RKO (cell line): ENCODE measurements at places on chromosomes 6 and 20.

GRCh38 chr20:8212286-8212685 is 80.2 kb downstream of the PLCB1 start:
- no peak for DNase-seq

- DNase-seq: no peak
Measured at GRCh38 chr6:158939255-158940159, 60.5 kb downstream of the RSPH3 start.

DNA sequence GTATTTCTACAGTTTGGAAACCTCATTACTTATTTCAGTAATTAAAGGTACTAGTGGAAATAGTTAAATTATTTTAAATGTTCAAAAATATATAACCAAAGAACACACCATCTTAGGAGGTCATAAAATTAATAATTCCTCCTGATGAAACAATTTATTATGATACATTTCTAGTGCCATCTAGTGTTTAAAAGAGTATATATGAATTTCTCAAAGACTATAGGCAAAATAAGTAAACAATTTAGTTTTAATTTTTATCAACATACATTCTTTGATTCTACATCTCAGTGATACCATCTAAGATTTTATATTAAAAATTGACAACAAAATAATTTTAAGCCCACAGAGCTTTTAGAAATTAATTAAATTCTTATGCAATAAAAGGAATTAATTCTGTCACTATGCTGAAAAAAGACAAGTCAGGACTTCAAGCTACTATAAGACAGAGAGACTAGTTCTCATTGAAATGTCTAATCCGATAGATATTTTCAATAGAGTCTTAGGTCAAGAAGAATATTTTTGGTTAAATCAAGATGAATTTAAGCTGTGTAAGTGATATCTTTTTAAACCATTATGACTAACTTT is 107.8 kb upstream of the RNF217 start:
- peak; percentile 34 for DNase-seq

DNA sequence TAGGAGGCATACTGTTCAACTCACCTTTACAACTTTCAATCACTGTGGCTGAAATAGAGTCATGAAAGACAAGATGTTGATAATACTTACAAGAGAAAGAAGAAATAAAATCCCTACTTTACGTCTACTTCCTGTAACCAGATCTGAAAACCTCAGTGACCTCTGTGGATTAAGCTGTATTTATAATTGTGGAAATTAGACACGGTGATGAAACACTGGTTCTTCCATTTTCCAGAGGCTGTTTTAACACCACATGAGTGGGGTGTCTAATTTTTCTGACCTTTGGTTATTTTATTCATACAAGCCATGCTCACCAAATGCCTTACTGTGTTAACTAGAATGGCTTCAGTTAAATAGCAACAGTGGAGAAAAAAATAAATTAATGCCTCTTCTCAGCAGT is 58.5 kb upstream of the HIVEP1 start:
- DNase-seq: no peak

- DNase-seq: no peak
Measured at GRCh38 chr6:86775893-86776292, 161.4 kb upstream of the HTR1E start.

DNA sequence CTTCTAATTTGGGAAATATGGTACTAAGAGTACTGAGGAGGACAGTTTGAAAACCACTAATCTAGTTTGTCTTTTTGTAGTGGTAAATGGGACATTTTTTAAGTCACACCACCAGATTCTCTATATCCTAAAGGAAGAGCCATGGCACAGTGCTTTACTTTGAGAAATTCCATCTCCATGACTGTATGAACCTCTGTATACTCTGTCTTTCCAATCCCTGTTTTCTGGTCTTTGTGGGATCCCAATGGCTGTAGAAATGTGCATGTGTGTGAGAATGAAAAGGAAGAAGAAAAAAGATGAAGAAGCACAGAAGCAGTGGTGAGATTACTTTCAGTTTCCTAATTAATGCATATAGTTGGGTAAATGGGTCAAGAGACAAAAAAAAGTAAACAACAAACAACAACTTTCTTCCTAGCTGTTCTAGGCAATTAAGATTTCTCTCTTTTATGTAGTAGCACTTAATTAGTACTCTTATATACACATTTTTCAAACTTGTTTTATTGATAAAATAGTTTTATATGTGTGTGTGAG is 141.2 kb upstream of the HCRTR2 start:
- DNase-seq: no peak

- DNase-seq: no peak
Measured at GRCh38 chr6:117986396-117986795, 79.3 kb downstream of the SLC35F1 start.

GRCh38 chr20:50126662-50127061 is 13.7 kb upstream of the UBE2V1 start:
- DNase-seq: no peak

GRCh38 chr6:28124350-28124970 is at the start of gene ZSCAN16:
ZSCAN16 (plus strand) TSS chr6:28124609; CDS start chr6:28125444, 835 bp downstream.
- DNase-seq: peak; percentile 89

DNA sequence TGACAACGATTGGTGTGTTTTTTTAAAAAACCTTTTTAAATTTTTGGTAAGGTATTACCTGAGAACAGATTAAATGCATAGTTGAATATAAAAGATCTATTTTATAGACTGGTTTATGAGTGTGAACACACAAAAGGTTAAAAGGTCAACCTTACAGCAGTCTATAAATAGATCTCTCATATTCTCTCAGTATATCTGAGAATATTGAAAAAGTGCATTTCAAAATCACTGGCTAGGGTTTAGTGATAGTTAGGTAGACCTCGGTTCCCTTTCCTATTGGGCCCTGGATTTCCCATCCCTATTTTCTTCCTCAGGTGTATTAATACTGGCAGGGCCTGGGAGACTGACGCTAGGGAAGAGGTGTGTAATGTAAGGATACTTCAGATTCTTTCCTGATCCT is 723 bp upstream of the ZNF451 start:
- DNase-seq: no peak

DNA sequence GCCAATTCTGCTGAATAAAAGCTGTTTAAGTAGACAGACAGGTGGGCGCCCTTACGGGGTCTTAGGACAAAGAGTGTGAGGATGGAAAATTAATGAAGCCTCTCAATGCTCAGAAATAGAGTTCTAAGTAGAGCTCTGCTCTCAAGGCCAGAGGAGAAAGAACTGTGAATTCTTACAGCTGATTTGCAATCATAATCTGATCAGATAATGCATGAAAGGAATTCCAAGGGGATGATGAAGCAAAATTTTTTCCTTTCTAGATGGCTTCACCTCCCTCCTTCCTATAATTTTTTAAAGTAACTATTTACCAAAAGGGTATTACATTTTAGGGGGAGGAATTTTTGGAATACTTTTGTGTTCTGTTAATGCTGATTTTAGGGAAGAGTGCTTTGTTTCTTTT is 308.1 kb upstream of the HS3ST5 start:
- DNase-seq: no peak

- no peak for DNase-seq
Measured at GRCh38 chr6:11908436-11909105, 103.5 kb upstream of the HIVEP1 start.

GRCh38 chr6:32439602-32440214 is at the start of gene HLA-DRA:
HLA-DRA (plus strand) TSS chr6:32439887; CDS start chr6:32439951, 64 bp downstream.
- DNase-seq: no peak

DNA sequence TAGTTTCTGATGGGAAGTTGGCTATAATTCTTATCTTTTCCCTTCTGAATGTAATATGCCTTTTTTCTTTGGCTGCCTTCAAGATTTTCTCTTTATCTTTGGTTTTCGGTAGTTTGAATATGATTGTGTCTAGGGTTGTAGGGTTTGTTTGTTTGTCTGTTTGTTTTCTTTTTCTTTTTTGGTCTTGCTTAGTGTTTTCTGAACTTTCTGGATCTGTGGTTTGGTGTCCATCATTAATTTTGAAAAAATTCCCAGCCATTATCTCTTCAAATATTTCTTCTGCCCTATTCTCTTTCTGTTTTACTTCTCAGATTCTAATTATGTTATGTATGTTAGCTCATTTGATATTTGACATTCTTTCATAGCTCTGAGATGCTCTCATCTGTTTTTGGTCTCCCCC is 79.4 kb downstream of the CHMP4B start:
- no peak for DNase-seq

- no peak for DNase-seq
Measured at GRCh38 chr6:137102851-137103492, 58.2 kb upstream of the IL20RA start.

DNA sequence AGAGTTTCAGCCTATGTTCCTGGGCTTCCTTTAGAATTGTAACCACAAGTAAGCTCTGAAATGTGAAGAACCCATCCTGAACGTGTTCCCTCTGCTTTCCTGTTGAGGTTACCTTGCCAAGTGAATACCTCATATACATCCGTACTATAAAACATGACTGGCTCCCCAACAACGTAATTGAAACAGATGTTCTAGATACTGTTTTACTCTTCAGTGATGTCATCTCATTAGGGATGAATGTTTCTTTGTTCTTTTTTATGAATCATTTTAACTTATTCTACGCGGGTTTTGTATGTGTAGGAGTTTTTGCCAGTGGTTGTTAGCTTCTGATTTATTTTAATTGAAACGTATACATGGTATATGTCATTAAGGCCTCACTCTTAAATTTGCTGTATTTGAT is 166.8 kb downstream of the SAMD5 start:
- no peak for DNase-seq

DNA sequence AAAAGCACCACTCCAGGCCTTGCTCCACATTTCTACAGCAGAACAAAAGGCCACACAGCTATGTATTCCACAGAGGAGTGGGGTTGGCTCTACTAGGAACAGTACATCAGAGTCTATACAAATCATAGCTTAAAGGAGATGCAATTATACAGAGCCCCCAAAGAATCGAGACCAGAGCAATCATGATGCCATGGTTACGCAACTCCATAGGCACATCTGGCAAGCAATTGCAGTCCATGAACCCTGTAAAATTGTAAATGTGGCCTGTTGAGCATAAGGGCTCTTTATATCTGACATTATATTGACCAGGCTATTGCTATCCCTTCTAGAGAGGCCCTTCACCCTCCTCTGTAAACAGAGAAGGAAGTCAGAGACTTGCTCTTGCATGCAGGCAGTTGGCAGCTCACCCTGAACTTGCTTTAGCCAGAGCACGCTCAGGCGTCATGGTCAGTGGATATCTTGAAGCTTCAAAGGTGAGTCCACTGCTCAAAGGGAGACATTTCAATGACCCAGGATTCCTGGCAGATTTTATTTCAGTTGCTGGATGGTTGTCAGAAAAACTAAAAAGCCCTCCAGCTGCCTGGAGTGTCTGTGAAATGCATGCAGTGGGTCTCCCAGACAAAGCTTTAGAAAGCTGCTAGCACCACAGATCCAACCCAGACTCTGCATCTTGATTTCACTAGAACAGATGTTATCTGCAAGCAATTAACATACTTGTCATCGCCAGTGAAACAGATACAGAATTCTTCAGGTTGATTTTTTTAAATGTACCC is 357.2 kb downstream of the CENPW start:
- DNase-seq: no peak

DNA sequence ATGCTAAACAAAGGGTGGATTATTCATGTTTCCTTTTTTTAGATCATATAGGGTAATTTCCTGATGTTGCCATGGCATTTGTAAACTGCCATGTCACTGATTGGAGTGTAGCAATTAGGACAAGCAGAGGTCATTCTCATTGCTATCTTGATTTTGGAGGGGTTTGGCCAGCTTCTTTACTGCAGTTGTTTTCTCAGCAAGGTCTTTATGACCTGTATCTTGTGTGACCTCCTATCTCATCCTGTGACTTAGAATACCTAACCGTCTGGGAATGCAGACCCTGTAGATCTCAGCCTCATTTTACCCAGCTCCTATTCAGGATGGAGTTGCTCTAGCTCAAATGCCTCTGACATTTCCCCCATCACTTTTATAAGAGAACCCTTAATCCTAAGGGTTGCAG is 53.6 kb downstream of the CDS2 start:
- no peak for DNase-seq

- DNase-seq: no peak
Measured at GRCh38 chr20:31368301-31368700, at the start of gene DEFB118. DEFB118 (plus strand) TSS chr20:31368601; CDS start chr20:31368651, 50 bp downstream.

DNA sequence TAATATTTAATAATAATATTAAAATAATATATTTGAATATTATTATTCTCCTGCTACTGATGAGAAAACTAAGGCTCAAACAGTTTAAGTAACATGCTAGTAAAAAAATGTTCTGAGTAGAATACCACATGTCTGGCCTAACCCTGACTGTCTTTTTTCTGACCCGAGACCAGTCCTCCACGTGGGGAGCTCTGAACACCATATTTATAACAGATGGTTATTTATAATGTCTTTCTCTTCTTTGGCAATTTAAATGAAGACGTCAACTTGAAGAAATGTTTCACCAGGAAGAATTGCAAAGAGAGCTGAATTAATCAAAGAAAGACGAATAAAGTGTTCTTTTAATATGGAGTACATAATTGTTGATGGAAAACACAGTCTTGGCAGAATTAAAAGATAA is 82.0 kb downstream of the SLC22A3 start:
- DNase-seq: no peak

DNA sequence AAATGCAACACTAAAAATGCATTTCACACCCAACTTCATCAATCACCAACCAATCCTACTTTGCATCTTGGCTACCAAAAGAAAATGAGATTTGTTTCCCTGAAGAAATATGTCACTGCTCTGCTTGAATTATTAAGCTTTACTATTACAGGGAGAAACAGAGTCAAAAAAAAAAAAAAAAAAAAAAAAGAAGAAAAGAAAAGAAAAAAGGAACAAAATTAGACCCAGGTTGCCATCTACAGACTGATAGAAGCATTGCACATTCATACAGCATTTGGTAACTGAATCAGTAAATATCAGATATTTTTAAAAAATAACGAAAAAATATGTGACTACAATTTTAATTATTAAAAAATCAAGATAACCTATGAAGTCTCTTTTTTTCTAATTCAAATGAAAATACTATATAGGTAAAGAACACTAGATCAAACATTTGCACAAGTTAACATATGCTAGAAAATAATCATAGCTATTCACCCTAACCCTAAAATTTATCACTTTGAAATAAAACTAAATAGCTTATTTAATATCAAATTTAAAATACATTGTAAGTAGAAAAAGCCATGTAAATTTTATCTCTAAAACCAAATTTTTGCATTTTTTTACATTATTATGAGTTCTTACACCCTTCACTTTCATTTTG is 83.3 kb downstream of the DCDC2 start:
- DNase-seq: peak; percentile 51

- peak; percentile 48 for DNase-seq
Measured at GRCh38 chr6:161373905-161374451, 100.1 kb upstream of the AGPAT4 start.

DNA sequence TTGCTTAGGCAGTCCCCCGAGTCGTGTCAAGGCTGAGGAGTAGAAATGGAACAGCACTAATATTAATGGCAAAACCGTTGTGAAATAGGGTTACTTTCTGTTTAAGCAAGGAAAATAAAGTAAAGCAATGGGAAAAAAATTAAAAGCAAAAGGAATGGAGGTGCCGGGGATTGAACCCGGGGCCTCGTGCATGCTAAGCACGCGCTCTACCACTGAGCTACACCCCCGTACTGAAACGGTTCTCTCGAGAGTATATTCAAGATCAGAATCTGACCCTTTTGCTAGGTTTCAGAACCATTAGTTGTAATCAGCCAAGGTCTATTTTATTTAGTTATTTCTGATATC is 85.5 kb downstream of the TRIM27 start:
- DNase-seq: peak; percentile 74
